ENCODE measurements at places on chromosomes 11 and 22.
A peak's percentile ranks its signal among the peaks of the same experiment; 100 is the strongest.

DNA sequence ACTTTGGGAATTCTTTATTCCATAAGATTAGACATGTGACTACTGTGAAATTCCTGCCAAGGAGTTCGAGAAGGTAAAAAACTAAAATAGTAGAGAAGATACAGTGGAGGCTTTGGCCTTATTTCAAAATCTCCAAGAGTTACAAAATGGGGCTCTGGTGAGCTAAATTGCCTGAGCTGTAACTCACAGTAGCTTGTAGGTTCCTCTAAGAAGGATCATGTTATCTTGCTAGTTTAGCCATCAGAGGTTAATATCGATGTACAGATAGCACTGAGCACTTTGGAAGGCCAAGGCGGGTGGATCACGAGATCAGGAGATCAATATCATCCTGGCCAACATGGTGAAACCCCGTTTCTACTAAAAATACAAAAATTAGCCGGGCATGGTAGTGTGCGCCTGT lies 81.1 kb downstream of the USP35 start:
- peak; percentile 52 for DNase-seq

DNA sequence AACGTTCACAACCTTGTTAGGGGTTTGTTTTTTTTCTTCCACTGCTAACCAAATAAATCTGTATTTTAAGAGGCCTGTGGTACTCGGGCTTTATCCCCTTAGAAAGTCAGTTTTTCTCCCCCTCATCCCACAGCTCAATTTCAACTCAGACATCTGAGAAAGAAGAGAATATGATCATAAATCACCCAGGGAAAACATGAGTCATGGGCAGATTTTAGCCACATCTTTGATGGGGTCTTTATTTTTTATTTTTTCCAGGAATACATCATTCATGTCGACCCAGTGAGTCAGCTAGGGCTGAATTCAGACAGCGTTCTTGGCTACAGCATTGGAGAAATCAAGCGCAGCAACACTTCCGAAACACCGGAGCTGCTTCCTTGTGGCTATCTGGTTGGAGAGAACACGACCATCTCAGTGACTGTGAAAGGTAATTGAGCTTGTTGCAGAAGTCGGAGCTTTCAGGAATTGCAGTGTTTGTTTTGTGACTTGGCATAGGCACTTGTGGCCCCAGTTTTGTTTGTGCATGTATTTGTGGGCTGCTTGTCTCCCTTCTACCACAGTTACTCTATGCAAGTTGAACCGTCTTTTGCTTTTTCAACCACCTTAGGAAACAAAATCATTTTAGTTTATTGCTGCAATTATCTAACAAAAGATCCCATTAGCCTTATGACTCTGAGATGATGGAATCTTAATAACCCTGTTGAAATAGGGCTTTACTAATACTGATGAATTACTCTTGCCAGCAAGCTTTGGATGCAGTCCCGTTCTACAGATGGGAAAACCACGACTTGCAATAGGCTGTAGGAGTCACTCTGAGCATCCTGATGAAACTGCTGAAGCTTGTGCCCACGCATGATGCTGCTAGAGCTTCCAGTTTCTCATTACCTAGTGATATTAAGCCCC lies 62.7 kb downstream of the DBX1 start:
- no peak for DNase-seq

- no peak for DNase-seq
Observed at GRCh38 chr11:33633251-33634003, 67.2 kb downstream of the C11orf91 start.

GRCh38 chr11:63845303-63845702 lies 6.4 kb downstream of the MARK2 start:
- no peak for DNase-seq

GRCh38 chr22:33707581-33707980 lies 212.7 kb downstream of the LARGE1 start:
- DNase-seq, result no peak

GRCh38 chr11:69115586-69116560 lies 39.9 kb upstream of the SMIM38 start:
- no peak for DNase-seq

DNA sequence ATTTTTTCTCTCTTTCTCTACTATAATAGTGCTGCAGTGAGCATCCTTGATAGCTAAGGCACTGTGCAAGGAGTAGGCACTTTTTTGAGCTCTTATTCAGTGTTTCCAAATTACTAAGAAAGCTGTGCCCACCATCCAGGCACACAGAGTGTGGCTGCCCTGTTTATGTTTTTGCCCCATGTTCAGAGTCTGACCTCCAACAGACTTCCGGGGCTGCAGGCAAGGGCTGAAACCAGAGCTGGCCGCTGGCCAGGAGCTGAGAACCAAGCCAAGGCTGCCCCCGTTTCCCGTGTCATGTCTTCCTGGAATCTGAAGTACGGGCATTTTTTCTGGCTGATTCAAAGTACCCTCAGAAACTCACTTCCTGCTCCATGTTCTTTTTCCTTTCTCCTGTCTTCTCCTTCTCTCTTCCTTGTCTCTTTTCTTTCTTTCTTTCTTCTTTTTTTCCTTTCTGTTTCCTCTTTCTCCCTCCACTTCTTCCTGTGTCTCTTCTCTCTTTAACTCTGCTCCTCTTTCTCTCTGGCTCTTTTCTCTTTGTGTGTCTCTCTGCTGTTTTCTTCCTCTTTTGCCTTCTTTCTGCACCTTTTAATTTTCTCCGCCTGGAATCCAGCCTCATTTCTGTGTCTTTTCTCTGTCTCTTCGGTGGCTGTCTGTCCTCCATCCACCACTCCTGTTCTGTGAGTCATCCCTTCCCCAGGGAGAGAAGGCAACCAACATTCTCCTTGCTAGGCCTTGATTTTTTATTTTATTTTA lies 17.0 kb upstream of the KCTD14 start:
- DNase-seq, result peak; percentile 89

GRCh38 chr11:122131126-122131525 lies 15.1 kb upstream of the BLID start:
- no peak for DNase-seq

DNA sequence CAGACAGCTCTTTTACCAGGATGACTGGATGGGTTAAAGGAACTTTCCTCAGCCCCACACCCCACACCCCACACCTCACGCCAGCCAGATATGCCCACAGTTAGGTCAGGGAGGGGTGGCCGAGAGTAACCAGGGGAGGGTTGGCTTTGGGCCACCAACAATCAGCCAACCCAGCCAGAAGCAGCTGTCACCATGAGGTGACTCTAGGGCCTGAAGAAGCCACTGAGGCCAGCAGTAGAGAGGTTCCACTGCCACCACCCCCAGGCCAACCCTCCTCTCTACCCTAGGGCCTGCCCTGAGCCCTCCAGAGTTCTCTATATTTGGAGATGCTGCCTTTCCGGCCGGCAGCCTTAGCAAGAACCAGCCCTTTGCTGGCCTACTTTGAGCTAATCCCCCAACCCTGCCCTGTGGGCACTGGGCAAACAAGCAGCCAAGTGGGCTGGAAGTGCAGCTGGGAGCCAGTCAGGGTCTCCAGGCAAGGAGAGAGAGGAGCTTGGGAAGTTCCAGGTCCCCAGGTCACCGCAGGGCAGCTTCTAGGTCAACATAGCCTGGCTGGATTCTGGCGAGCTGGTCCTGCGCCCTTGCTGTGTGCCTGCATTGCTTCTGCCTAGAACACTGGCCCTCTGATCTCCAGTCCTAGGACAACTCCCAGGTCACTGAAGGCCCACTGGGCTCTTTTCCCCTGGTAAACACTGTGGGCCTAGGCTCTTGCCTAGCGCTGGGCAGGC lies 12.0 kb upstream of the SYT8 start:
- no peak for DNase-seq

DNA sequence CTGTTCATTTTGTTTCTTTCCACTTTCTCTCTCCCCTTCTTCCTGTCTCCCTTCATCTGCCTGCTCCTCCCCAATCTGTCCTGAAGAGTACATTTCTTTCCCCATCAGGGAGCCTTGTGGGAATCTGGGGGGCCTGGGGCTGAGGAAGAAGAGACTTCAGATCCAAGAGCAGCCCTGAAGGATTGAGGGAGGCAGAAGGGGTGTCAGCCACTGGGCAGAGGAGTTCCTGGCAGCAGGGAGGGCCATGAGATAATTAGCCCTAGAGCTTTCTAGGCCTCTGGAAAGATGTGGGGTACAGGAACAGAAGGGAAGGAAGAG lies 24.4 kb upstream of the OAF start:
- DNase-seq, result no peak

GRCh38 chr11:69048031-69048693 lies 570 bp upstream of the TPCN2 start:
- DNase-seq, result peak; percentile 23

DNA sequence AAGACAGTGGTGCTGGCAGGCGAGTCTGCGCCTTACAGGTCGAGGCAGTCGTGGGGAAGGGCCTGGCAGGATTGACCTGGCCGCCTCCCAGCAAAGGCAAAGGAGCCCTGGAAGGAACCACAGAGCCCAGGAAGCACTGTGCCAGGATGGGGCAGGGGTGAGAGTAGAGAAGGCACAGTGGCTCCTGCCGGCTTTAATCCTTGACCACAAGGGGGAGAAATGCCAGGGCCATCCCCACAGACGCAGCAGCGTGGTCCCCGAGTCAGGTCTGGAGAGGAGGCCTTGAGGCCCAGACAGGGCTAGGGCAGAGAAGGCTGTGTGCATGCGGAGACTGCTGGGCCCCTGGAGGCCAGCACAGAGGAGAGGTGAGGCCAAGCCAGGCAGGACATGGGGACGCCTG lies 9.9 kb upstream of the NDUFS8 start:
- peak; percentile 44 for DNase-seq

DNA sequence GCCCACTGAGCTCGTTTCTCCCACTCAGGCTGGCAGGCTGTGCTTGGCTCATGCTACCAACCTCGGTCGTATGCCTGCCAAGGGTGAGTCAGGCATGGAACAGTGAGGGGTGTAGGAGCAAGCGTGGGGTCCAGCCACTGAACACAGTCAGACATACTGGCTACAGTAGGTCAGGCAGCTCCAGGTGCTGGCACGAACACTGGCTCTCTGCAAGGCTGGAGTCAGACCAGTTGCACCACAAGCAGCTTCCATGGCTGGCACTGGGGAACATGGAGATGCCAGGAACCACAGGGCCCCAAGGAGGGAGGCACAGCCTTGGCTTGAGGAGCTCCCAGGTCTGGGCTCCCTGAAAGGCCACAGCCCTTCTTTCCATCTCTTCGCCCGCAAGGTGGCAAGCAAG lies 410.7 kb upstream of the KIRREL3 start:
- DNase-seq, result no peak

DNA sequence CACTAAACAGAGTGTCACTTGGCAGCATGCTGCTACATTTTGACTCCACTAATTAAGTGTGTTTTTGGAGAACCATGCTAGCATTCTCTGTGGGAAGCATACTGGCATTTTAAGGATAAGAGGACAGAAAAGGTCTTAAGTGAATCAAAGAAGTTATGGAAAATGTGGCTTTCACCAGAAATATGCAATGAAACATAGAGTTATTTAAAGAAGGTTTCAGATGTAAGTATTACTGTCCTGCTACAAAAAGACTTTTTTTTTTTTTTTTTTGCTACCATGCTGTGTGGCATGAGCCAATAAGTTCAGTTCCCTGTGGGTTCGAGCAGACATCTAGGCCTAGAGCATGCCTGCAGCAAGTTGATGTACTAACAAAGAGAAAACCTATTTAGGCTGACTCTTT lies 187.6 kb downstream of the MSANTD4 start:
- DNase-seq, result no peak

DNA sequence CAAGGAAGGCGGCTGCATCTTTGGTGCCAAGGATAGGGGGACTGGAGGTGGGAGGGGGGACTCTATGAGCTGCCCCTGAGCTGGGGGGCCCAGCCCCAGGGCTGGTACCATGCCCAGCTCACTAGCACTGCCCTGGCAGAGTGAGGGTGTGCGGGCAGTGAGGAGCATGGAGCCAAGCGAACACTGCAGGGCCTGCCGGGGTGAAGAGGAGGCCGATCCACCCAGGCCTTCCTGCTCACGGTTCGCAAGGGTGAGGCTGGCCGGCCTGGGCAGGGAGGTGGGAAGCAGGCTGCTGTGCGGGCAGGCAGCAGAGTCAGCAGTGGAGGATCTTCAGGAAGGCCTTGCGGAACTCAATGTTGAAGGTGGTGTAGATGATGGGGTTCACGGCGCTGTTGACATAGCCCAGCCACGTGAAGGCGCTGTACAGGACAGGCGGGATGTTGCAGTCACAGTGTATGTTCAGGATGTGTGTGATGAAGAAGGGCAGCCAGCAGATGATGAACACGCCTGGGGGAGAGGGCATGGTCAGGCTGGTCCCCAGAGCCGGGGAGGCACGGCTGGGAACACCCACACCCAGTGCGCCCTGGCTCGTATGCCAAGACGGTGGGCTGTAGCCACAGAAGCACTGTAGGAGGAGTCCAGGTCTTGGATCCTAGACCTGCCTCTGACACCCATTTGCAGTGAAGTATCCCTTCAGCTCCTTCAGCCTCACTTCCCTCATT lies 23.0 kb downstream of the ANKK1 start:
- no peak for DNase-seq

GRCh38 chr11:12449961-12450715 lies 72.8 kb downstream of the PARVA start:
- no peak for DNase-seq

- no peak for DNase-seq
Observed at GRCh38 chr11:41497974-41498373, 38.5 kb upstream of the LRRC4C start.

GRCh38 chr22:35893698-35894097 lies 134.9 kb downstream of the RBFOX2 start:
- no peak for DNase-seq

DNA sequence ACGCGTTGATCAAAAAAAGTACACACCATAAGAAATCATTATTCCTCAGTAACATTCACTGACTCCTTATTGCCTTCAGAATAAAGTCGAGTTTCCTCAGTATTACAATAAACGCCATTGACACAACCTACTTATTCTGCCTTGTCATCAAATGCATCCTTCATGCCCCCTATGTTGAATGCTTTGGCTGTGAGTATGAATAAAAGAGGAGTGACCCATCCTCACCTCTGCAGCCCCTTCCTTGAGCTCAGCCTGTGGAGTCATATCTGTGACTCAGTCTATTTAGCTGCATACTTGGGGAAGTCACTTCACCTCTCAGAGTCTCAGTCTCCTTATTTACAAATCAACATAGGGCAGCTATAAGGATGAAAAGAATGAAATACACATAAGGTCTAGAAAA lies 65.1 kb downstream of the USP35 start:
- no peak for DNase-seq

DNA sequence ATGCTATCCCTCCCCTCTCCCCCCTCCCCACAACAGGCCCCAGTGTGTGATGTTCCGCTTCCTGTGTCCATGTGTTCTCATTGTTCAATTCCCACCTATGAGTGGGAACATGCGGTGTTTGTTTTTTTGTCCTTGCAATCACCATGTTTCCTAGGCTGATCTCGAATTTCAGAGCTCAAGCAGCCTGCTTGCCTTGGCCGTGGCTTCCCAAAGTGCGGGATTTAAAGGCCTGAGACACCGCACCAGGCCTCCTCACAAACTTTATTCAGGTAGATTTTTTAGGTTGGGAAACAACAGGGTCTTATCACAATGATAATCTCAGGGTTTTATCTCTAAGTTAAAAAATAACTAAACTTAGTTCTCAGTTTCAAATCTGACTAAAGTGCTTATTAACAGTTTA lies 125.4 kb downstream of the LUZP2 start:
- DNase-seq, result no peak

- no peak for DNase-seq
Observed at GRCh38 chr11:134082990-134083389, 14.1 kb downstream of the JAM3 start.

GRCh38 chr11:11968511-11969280 lies 39.7 kb downstream of the DKK3 start:
- DNase-seq, result no peak

GRCh38 chr22:44983878-44984482 lies 25.8 kb downstream of the PHF21B start:
- no peak for DNase-seq
